ENCODE measurements at places on chromosomes 3 and 15.

DNA sequence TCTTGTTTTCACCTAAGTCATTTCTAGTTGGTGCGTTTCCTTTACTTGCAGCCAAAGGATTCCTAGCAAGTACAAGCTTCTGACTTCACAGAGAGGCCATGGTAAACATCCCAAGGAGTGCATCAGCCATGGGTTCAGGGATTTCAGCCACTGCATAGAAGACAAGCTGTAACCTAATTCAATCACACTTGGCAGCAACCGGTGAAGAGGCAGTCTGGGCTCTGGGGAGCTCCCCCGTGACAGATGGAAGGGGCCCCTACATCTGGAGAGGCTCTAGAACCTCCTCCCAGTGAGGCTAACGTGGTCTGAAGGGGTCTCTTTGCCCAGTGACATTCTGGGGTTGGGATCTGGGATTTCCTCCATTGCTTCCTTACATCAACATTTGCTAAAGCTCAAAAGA lies 8.4 kb upstream of the SNRPA1 start:
- no peak for DNase-seq

DNA sequence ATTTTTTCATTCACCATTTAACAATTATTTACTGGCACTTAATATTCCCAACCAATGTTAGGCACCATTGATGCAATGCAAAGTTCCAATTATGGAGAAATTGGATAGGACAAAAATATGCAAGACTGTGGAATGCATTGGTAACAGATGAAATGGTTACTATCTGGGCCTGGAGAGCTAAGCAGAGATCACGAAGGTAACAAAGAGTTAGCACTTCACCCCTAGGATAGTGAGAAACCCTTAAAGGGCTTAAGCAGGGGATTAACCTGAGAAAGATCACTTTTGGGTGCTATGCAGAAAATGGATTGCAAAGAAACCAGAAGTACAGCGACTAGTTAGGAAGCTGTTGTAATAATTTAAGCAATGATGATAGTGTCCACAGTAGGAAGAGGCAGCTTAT lies 129.6 kb upstream of the GPR149 start:
- DNase-seq: no peak

- peak; percentile 74 for DNase-seq
Measured at GRCh38 chr3:5197470-5198312, 10.2 kb downstream of the EDEM1 start.

GRCh38 chr3:197417911-197418618 lies 119.7 kb upstream of the DLG1 start:
- no peak for DNase-seq

GRCh38 chr3:36362973-36363372 lies 17.3 kb upstream of the STAC start:
- DNase-seq: no peak

GRCh38 chr3:32340039-32340438 lies 51.6 kb upstream of the CMTM7 start:
- peak; percentile 37 for DNase-seq

Data from DND-41 (cell line).